Activated naive CD4-positive, alpha-beta T cell (primary cell): ENCODE measurements at places on chromosomes 5 and 9.

- no peak for DNase-seq
Observed at GRCh38 chr9:121295662-121296191, 27.8 kb downstream of the GSN start.

- no peak for DNase-seq
Observed at GRCh38 chr5:91027405-91028139, 355.5 kb downstream of the ARRDC3 start.

DNA sequence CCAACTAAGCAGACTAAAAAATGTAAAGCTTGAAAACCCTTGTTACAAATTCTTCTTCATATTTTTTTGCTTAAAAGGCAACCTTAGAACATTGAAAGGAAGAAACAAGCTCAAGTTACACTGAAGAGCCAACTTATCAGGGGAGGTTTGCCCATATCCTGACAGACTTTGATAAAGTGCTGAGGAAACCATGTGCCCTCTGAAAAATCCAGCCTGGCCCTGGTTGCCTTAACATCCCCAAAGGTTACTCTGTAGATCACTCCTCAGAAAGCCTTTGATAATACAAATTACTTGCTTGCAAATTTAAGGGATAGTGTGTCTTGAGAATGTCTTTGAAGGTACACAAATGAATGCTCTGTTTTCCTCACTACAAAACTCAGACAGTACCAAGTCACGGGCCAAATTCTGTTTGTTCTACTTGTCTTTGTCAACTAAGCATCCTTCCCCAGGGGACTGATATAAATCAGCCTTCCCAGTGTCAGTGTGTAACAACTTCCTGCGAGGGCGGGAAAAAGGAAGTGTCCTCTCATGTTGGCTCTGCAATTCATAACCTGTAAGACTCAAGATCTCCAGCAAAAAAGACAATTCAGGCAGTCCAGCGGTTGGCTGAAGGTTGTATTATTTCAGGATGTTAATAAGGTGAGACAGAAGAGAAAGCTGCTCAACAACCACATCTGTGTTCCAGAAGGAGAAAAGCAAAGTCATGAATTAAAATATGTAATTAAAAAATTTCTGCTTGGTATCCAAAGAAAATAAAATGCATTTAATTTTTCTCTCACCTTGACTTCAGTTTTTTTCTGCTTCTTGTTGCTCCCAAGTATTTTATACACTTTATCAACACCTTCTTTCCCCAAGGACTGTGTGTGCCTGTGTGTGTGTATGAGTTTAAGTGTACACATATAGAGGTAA, 199.9 kb downstream of the PIK3R1 start:
- no peak for DNase-seq

GRCh38 chr9:107991581-107991980, 502.0 kb upstream of the KLF4 start:
- no peak for DNase-seq

- DNase-seq, result no peak
Observed at GRCh38 chr5:150672237-150672883, 11.3 kb downstream of the MYOZ3 start.

DNA sequence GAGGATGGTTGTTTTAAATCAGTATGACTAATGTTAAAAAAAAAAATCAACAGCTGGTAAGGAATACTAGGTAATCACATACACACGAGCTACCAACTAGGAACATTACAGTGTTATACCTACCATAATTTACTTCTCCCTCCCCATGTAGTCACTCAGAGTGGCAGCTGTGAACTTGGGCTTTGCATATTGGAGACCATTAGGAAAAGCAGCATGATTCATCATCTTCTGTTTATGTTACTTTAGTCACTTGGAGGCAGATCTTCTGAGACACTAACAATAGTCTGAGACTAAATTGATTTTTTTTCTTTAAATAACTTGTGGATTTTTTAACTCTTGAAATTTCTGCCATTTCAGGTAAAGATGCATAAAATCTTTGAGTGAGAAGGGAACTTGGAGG, 141.5 kb upstream of the NR4A3 start:
- no peak for DNase-seq

GRCh38 chr5:95081500-95081960, 203.4 kb downstream of the MCTP1 start:
- no peak for DNase-seq

- DNase-seq, result peak; percentile 48
Observed at GRCh38 chr9:96020792-96021550, 145.5 kb downstream of the ERCC6L2 start.

DNA sequence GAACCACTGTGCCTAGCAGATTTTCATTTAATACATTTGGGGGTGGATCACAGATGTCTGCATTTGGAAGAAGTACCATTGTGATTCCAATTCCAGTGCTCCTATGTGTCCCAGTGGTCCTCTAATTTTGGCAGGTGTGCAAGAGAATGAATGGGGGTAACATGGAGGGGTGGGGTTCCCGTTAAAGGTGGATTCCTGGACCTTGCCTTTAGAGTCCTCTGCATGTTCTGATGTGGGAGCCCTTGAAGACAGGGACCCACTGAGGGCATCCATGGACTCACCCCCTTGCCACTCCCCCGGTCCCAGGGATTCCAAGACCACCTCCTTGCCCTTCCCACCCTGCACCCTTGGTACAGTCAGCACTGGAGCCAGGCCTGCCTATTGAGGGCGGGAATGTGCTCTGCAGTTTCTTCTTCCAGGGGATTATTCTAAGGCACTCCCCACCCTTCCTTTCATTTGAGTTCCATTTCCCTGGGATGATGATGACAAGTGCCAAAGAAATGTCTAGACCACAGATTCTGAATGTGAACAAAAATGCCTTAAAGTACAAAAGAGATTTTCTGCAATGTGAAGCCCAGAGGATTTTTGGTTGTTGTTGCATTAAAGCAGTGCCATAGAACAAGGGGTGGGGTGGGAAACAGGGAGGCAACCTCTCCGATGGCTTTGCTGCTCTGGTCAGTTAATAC, 119.4 kb upstream of the PTCH1 start:
- DNase-seq, result no peak

DNA sequence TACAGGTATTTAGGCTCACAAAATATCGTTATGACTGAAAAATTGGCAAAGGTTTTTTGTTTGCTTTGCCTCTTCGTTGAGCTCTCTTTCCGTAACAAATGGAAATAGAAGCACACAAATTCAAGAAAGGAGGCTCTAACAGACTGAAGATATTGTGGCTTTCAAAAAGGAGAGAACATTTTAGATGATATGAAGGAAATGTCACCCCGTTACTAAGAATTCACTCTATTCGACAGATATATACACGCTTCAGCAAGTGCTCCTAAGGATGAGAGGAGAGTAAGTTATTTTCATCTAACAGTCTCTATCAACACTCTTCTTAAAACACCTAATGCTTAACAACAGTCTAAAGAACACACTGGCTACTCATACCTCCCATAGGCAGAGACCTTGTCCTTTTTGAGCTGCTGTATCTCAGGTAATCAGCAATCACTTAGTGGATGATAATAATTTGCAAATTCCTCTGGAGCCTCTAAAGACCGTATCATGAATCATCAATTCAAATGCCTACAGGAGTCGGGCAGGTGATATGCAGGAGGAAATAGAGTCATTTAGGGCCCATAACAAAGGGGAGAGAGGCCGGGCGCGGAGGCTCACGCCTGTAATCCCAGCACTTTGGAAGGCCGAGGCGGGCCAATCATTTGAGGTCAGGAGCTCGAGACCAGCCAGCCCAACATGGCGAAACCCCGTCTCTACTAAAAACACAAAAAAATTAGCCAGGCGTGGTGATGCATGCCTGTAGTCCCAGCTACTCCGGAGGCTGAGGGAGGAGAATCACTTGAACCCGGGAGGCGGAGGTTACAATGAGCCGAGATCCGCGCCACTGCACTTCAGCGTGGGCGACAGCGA, 1.4 kb upstream of the HSDL2 start:
- no peak for DNase-seq

GRCh38 chr5:1080432-1080831, 31.4 kb downstream of the SLC12A7 start:
- no peak for DNase-seq
